ENCODE measurements at places on chromosomes 4 and X. TPM values are rescaled to one million over a fixed set of nuclear protein-coding genes. Genes with fewer than 3 reads are reported as not detected.

DNA sequence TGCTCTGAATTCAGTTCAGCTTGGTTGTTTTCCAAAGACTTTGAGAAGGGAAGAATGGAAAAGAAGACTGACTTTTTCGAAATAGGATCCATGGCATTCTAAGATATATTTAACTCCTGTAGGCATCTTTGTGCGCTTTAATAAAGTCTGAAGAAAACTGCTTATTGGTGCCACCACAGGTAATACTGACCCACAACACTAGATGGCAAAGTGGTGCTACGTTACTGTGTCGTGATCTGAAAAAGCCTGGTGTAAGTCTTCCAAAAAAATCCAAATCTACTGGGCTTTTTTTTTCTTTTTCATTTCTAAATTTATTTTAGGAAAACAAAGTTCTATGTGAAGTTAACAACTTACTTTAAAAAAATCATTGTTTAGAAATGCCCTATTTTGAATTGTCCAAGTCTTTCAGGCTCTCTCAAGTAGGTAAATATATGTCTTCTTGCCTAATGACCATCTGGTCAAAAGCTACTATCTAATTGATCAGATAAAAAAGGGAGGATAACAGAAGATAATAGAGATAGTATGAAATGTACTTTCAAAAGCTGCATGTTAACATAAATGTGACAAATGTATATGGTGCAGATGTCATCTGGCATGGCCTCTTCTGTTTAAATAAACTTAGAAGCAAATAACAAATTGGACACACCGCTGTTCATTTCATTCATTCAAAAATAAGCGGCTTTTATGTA, 47.0 kb upstream of the MID1IP1 start:
- DNase-seq: no peak

GRCh38 chrX:100674705-100675104, 30.7 kb downstream of the SRPX2 start:
- DNase-seq: no peak

DNA sequence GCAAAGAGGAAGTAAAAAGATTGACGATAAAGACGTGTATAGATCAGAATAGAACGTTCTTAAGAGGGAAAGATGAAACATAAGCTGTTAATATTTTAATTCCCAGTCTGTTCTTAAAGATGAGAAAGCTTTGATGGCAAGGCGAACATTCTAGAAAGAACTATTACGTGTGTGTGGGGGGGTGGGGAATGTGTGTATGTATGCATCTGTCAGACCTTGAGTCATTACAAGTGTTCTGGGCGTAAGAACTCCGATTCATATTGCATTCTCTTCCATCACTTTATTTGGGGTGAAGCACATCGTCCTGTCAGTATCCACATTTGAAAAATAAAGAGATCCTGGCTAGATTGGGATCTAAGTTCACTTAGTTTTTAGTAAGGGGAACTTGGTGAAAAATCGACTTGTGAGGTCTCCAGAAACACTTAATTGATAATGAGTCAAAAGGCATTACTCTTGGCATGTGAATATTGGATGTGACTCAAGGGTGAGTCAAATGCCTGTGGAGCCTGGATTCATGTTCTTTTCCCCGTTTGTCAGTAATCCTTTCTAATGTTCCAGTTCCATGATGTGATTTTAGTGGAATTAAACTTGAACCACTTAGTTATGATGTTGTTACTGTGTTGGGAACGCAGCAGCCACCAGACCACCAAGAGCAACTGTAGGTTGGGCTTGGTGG, 3.1 kb downstream of the SMS start:
- no peak for DNase-seq

- DNase-seq: no peak
Observed at GRCh38 chr4:121784975-121785374, 16.1 kb upstream of the EXOSC9 start.

DNA sequence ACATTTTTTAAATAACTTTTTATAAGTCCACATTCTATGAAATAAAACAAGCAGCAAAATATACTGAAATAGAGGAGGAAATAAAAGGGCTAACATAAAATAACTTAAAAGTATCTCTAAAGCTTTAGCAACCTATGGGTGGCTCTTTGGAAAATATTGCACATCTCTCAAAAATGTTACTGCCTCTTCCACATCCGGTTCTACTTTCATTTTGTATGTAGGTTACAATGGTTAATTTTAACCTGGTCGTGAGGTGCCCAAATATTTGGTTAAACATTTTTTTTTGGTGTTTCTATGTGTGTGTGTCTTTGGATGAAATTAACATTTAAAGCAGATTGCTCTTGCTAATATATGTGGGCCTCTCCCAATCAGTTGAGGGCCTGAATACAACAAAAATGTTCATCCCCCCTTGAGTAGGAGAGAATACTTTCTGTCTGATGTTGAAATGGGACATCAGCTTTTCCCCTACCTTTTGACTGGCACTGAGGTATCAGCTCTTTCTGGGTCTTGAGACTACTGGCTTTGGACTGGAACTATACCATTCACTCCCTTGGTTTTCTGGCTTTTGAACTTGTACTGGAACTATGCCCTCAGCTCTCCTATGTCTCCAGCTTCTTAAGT, 353.0 kb downstream of the ADAM29 start:
- DNase-seq: no peak

GRCh38 chrX:337331-337831, 18.8 kb upstream of the GTPBP6 start:
- DNase-seq: peak; percentile 23

GRCh38 chrX:119885554-119886428, 9.9 kb upstream of the AKAP14 start:
- no peak for DNase-seq

DNA sequence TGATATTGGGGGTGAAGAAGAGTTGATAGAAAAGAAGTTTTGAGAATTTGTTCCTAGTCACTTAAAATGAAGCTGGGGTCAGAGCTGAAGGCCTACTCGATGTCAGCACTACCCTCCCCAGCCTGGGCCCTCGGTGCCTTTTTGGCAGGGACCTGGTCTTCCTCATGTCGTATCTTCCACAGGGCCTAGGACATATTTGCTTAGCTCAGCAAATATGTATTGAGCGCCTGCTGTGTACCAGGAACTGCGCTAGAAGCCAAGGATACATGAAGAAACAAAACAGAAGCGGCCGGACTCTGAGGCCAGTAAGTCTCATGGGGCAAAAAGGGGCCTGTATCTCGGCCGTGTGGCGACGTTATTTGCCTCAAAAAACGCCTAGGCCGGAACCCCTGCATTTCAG, 44.3 kb downstream of the DCTD start:
- DNase-seq: no peak

- no peak for DNase-seq
Observed at GRCh38 chrX:36462142-36462541, 542.6 kb downstream of the CFAP47 start.

DNA sequence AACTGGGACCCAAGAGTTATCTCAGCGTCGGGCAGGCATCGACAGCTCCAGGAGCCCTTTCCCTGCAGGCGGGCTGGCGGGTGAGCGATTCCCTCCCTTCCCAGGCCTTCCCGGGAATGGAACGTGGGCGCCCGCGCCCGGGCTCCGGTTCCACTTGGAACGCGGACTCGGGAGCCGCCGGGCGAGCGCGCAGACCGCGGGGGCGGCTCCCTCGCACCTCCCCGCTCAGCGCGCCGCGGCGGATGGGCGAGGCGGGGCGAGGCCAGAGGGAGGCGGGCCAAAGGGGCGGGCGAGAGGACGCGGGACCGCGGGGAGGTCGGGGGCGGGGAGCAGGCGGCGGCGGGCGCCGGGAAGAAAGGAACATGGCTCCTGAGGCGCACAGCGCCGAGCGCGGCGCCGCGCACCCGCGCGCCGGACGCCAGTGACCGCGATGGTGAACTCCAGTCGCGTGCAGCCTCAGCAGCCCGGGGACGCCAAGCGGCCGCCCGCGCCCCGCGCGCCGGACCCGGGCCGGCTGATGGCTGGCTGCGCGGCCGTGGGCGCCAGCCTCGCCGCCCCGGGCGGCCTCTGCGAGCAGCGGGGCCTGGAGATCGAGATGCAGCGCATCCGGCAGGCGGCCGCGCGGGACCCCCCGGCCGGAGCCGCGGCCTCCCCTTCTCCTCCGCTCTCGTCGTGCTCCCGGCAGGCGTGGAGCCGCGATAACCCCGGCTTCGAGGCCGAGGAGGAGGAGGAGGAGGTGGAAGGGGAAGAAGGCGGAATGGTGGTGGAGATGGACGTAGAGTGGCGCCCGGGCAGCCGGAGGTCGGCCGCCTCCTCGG, at the start of gene PKD2:
Gene PKD2, plus strand, starts transcription at position 332 of the 818 bp plus-strand sequence. Its CDS starts 99 bp downstream, at position 431.
- peak; percentile 94 for DNase-seq

DNA sequence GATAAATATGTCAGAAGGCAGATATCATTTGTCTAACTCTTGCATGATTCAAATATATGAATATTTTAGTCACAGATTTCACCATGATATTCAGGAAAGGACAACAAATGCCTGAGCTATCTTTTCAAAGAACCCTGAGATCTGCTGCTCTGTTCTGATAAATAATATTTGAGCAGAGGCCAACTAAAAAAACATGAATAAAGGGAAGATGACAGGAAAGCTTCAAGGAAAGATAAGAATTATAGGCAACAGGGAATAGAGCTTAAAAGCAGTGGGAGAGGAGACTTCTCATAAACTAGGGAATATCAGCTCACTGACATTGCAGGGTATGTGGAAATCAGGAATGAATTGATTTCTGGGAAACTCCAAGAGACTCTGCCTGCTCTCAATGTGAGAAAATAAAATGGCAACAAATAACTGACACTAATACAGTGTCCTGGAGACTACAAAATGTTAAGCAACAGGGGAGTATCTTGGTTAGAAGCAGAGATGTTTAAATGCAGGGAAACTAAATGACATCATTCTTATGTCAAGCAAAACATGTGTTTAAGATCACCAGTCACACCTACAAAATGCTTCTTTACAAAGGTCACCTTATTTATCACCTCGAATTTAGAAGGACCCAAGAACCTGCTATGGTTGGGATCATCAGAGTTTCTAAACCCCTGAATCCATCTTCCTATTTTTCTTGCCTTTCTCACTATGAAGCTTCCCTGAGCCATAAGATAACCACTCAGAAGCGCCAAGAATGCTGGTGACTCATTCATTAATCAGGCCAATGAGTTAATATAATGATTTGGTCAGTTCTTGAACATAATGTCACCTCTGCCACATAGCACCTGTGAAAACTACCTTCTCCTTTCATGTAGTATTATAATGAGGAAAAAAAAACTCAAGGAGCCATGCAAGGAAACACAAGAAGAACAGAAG, 78.1 kb downstream of the NDST3 start:
- DNase-seq: no peak

GRCh38 chrX:81195712-81196111, 6.0 kb downstream of the HMGN5 start:
- no peak for DNase-seq

- no peak for DNase-seq
Observed at GRCh38 chr4:96744676-96745075, 904.8 kb downstream of the PDHA2 start.

DNA sequence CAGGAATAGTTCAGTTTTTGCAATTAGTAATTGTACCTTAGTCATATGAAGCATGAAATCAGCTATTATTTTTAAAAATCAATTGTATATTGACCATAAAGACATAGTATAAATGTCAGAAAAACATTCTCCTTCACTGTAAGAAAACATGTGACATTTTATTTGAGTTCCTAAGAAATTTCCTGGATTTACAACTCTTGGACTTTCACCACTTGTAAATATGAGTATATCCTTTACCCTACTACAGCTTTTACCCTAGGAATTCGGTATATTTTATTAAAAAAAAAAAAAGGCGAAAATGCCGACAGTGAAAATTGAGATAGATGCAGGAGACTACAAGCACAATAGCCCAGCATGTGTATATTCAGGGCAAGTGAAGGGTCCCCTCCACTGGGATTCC, 14.9 kb downstream of the ADH1A start:
- no peak for DNase-seq

- no peak for DNase-seq
Observed at GRCh38 chrX:14598330-14598729, 69.0 kb downstream of the GLRA2 start.

- DNase-seq: peak; percentile 47
Observed at GRCh38 chrX:153582896-153583295, 16.0 kb downstream of the CCNQ start.

GRCh38 chrX:40201329-40201885, 103.6 kb upstream of the BCOR start:
- no peak for DNase-seq

DNA sequence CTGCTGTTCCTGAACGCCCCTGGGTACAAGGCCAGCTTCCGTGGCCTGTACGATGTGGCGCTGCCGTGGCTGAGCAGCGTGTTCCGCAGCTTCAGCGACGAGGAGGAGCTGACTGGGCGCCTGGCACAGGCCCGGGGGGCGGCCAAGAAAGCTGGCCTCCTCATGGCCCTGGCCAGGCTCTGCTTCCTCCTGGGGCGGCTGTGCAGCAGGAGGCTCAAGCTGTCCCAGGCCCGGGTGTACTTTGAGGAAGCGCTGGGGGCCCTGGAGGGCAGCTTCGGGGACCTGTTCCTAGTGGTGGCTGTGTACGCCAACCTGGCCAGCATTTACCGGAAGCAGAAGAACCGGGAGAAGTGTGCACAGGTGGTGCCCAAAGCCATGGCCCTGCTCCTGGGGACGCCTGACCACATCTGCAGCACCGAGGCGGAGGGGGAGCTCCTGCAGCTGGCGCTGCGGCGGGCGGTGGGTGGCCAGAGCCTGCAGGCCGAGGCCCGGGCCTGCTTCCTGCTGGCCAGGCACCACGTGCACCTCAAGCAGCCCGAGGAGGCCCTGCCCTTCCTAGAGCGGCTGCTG, 28.2 kb downstream of the SH3TC1 start:
- peak; percentile 60 for DNase-seq

DNA sequence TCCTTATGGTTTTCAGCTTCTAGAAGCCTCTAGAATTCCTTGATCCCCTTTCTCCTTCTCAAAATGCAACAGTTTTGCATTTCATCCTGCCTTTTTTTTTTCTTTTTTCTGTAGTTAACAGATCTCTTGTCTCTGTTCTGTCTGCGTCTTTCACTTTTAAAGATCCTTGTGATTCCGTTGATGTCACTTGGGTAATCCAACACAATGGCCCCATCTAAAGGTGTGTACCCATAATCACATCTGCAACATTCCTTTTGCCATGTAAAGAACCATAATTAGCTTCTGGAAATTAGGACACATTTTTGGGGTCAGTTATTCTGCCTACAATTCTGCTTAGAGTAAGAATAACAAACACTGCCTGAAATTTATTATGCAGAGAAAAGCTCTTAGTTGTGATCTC, 1180.9 kb upstream of the ADGRL3 start:
- no peak for DNase-seq

- DNase-seq: no peak
Observed at GRCh38 chr4:2906218-2906617, 57.0 kb downstream of the NOP14 start.

Gene S100G
- not detected for total RNA-seq

Gene GPR119
- total RNA-seq: not detected

Gene FTHL17
- not detected for total RNA-seq

Gene FATE1
- not detected for total RNA-seq

Gene SPATA18
- total RNA-seq: 1.9 TPM

Gene ERAS
- not detected for total RNA-seq

Gene FANCB
- total RNA-seq: 0.94 TPM

Gene SCLT1
- total RNA-seq: 7.7 TPM

Gene CTAG2
- total RNA-seq: not detected

Gene IL21
- total RNA-seq: not detected

Gene ACE2
- total RNA-seq: 12.7 TPM

Gene UGT2A1
- total RNA-seq: not detected

Gene GABRG1
- total RNA-seq: not detected

Gene GPR50
- not detected for total RNA-seq
